ENCODE measurements at places on chromosomes 4 and X.
A peak's percentile ranks its signal among the peaks of the same experiment; 100 is the strongest.

GRCh38 chr4:124044330-124044729, 647.7 kb downstream of the SPRY1 start:
- H3K4me1 ChIP-seq, result no peaks in the 10 kb centered on the region
- no peak for DNase-seq
- no peak overlapping the region for H3K27ac ChIP-seq
- no peaks in the 10 kb centered on the region for H3K36me3 ChIP-seq

DNA sequence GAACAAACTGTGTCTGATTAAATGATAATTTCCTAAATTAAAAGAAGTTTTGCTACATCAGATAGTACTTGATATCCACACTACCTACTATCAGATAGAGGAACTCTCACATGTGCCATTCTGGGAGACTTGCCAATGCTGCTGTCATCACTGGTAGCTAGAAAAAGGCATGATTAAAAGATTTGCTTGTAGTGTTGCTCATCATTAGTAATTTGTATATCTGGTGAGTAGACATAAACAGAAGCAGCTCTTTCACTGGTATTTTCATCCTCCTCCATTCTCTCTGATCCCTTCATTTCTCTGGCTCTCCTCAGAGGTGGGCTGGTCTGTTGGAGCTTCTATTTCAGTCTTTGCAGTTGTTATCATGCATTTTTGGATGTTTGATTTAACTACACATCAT, 56.0 kb downstream of the SPRY1 start:
- H3K27ac ChIP-seq, result no peak overlapping the region
- no peak for DNase-seq
- peaks cover 7% of the 10 kb centered on the region for H3K27me3 ChIP-seq

DNA sequence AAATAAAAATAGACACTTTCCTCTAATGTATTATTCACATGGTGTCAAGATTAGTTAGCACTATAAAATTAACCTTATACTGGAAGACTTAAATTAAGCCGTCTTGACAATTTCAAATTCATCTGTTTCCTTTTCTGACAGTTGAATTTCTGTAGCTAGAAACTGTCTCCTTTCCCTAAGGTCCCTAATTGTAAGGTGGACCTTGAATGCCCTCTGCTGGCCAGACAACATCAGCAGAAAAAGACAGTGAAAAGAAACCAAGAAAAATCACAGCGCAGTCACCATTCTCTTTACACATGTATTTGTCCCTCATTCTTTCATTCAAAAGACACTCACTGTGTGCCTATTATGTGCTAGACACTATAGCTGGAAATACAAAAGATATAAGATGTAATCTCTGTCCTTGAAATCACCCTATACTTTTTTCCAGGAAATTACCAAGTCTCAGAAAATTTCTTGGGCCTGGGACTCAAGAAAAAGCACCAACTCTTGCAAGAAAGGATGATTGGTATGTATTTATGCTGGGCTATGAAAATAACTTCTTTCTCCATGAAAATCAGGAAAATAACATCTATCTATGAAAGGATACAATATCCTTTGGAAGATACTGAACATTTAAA, 32.7 kb upstream of the AMBN start:
- H3K36me3 ChIP-seq, result no peaks in the 10 kb centered on the region
- no peaks in the 10 kb centered on the region for H3K27me3 ChIP-seq
- H3K4me1 ChIP-seq, result peaks cover 7% of the 10 kb centered on the region
- no peak overlapping the region for H3K27ac ChIP-seq
- DNase-seq, result peak; percentile 63
- no peak overlapping the region for H3K4me3 ChIP-seq

- no peaks in the 10 kb centered on the region for H3K36me3 ChIP-seq
- no peak overlapping the region for H3K27ac ChIP-seq
Measured at GRCh38 chr4:7226439-7226838, 34.1 kb downstream of the SORCS2 start.

DNA sequence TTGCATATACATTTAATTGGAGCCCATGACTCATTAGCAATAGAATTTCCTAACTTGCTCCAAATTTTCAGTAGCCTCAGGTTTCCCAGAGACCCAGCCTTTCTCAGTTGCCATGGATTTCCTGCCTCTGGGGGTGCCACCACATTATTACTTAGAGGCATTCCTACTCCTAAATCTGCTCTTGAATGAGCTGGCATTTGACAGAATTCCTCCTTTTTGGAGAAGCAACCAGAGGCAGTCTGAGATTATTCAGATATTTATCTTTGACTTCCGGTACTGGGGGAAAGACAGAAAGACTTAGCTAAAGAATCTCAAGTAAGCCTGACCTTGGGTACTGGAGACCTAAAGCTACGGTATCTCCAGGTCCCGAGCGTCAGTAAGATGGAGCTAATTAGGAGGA, 76.3 kb downstream of the DCHS2 start:
- H3K4me3 ChIP-seq, result no peak overlapping the region
- H3K4me1 ChIP-seq, result no peaks in the 10 kb centered on the region
- no peak overlapping the region for H3K27ac ChIP-seq
- H3K36me3 ChIP-seq, result no peaks in the 10 kb centered on the region
- DNase-seq, result no peak

GRCh38 chr4:22167201-22167600, 218.6 kb upstream of the KCNIP4 start:
- no peaks in the 10 kb centered on the region for H3K36me3 ChIP-seq
- no peak overlapping the region for H3K27ac ChIP-seq
- H3K4me1 ChIP-seq, result no peaks in the 10 kb centered on the region
- H3K27me3 ChIP-seq, result no peaks in the 10 kb centered on the region

- H3K4me3 ChIP-seq, result no peak overlapping the region
- H3K27me3 ChIP-seq, result no peaks in the 10 kb centered on the region
- H3K27ac ChIP-seq, result no peak overlapping the region
- no peaks in the 10 kb centered on the region for H3K36me3 ChIP-seq
Measured at GRCh38 chr4:188037003-188037713, 41.6 kb downstream of the ZFP42 start.

DNA sequence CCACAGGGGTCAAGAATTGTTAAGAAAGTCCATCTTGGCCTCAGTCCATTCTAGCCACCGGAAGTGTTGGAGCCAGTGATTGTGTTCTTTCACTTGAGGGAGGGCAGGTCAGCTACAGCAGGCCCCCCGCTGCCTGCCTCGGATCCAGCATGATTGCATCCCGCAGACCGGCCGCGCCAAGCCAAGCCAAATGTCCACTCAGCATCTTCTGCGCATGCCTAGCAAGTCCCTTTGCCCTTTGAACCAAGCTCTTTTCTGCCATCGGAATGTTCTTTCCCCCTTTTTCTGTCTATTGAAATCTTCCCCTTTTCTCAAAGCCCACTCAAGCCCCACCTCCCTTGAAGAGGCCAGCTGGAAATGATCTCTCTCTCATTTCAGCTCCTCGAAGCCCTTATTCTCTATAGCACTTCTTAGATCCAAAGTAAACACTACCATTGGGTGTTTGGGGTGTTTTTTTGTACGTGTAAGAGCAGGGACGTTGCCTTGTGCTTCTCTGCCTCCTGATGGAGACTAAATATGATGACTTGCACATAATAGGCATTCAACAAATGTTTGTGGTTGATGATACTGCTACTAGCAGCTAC, 147.8 kb upstream of the BCOR start:
- H3K4me1 ChIP-seq, result no peaks in the 10 kb centered on the region
- H3K27ac ChIP-seq, result no peak overlapping the region
- H3K4me3 ChIP-seq, result no peak overlapping the region
- H3K36me3 ChIP-seq, result no peaks in the 10 kb centered on the region

DNA sequence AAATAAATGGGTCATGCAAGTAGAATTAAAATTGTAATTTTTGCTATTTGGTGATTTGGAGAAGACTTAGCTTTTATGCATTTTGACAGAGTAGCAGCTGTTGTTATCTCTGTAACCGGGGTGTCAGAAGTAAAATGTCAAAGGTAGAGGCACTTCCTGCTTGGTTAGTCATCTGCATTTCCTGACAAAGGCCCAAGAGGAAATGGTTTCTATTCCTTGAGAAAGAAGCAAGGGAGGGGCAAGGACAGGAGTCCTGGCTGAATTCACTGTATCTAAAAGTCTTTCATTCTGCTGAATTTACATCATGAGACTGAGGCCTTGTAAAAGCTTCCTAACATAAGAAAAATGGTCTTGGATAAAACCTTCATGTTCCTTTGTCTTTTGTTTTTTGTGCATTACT, 550.9 kb upstream of the BOD1L1 start:
- peak overlapping the region; percentile 99 for H3K27ac ChIP-seq
- H3K36me3 ChIP-seq, result no peaks in the 10 kb centered on the region
- peak overlapping the region; percentile 20 for H3K4me3 ChIP-seq
- no peaks in the 10 kb centered on the region for H3K27me3 ChIP-seq
- DNase-seq, result peak; percentile 79

DNA sequence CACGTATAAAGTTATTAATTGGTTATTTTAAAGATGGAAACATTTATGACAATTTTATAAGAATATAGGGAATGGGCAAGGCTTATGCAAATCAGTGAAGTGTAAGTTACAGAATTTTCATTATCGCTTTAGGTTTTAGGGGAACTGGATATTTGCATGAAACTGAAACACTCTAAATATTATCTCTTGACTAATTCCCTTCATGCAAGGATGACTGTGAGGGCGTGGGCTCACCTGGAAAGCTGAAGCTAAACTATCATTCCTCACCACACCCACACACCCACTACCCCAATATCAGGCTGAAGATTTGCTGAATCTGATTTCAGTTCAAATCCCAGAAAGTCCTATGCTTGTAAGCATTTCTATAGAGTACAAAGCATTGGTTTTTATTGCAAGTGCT, 81.7 kb upstream of the ARHGAP24 start:
- no peaks in the 10 kb centered on the region for H3K4me1 ChIP-seq
- no peaks in the 10 kb centered on the region for H3K27me3 ChIP-seq
- H3K27ac ChIP-seq, result no peak overlapping the region
- H3K36me3 ChIP-seq, result no peaks in the 10 kb centered on the region
- H3K4me3 ChIP-seq, result no peak overlapping the region

GRCh38 chr4:64146030-64146429, 263.2 kb downstream of the TECRL start:
- H3K27ac ChIP-seq, result no peak overlapping the region
- no peaks in the 10 kb centered on the region for H3K27me3 ChIP-seq
- no peak for DNase-seq

DNA sequence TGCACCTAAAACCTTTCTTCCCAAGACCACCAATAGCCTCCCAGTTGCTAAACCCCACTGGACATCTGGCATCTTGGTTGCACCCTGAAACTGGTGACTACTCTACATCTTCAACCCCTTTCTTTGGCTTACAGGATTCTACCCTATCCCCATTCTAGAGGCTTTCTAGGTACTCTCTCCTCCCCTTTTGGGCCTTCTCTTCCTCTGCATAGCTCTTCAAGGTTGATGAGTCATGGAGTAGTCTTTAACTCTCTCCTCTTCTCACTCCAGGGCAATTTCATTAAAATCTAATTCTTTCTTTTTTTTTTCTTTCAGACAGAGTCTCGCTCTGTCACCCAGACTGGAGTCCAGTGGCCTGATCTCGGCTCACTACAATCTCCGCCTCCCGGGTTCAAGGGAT, 16.8 kb downstream of the APOO start:
- no peaks in the 10 kb centered on the region for H3K27me3 ChIP-seq
- H3K4me1 ChIP-seq, result no peaks in the 10 kb centered on the region
- H3K36me3 ChIP-seq, result no peaks in the 10 kb centered on the region
- H3K27ac ChIP-seq, result no peak overlapping the region

DNA sequence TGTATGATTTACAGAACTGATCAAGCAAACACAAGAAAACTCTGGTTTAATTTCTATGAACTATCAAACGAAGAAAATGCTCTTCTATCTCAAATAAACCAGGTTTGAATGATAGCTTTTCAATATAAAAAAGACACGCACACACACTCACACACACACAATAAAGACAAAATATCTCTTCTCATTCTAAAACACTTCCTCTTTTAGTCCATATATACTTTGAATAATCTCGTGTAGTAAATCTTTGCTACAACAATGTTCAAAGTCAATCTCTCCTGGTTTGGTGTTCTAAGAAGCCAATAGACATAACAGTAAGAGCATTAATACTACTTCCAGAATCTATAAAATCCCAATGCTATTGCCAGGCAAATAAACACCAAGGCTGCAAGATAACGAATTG, 13.3 kb downstream of the CXCL2 start:
- no peak for DNase-seq
- H3K27me3 ChIP-seq, result no peaks in the 10 kb centered on the region
- H3K4me3 ChIP-seq, result no peak overlapping the region
- no peaks in the 10 kb centered on the region for H3K4me1 ChIP-seq
- no peak overlapping the region for H3K27ac ChIP-seq

DNA sequence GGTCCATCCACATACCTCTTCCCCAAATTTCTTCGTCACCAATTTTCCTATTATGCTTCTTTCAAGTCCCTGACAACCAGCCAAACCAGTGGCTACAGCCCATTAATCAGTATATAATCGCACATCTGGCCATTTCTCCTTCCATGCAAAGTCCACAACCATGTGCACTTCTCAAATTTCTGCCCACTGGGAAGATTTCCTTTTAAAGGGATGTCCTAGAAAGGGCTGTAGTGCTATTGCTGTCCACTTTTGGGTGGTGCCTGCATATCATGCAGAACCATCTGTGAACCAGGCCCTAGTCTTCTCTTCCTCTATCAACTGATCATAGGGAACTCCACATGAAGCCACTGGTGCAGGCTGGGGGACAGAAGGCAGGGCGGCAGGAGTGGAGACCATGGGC, 55.2 kb upstream of the MID1IP1 start:
- H3K4me3 ChIP-seq, result no peak overlapping the region
- no peaks in the 10 kb centered on the region for H3K27me3 ChIP-seq
- no peaks in the 10 kb centered on the region for H3K4me1 ChIP-seq
- H3K36me3 ChIP-seq, result no peaks in the 10 kb centered on the region

- DNase-seq, result peak; percentile 70
- no peaks in the 10 kb centered on the region for H3K4me1 ChIP-seq
- H3K27ac ChIP-seq, result no peak overlapping the region
- H3K36me3 ChIP-seq, result no peaks in the 10 kb centered on the region
- H3K27me3 ChIP-seq, result no peaks in the 10 kb centered on the region
- no peak overlapping the region for H3K4me3 ChIP-seq
Measured at GRCh38 chr4:157978680-157979361, 194.0 kb downstream of the GASK1B start.

GRCh38 chr4:2248821-2249261, 6.9 kb upstream of the HAUS3 start:
- H3K36me3 ChIP-seq, result no peaks in the 10 kb centered on the region
- no peak for DNase-seq
- H3K27me3 ChIP-seq, result no peaks in the 10 kb centered on the region
- peaks cover 7% of the 10 kb centered on the region for H3K4me1 ChIP-seq

DNA sequence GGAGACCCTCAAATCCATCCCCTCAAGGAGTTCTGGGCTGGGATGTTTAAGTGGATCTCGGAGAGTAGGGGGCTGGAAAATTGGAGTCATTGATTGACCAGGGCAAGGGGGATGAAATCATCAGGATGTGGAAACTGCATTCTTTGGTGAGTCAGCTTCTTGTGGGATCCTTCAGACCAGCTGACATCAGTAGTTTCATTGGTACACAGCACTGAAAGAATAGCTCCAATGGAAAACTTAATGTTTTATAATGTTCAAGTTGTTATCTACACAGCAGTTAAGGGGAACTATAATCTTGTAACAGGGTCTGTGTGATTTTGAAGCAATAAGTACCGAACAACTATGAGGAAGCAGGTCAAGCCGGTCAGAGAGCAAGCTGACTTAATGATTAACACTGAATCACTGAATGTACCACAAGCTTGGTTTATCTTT, 506.1 kb downstream of the RPA4 start:
- H3K4me3 ChIP-seq, result no peak overlapping the region
- H3K27me3 ChIP-seq, result no peaks in the 10 kb centered on the region
- H3K27ac ChIP-seq, result no peak overlapping the region
- no peaks in the 10 kb centered on the region for H3K36me3 ChIP-seq
- H3K4me1 ChIP-seq, result no peaks in the 10 kb centered on the region
